ENCODE measurements at places on chromosomes 7 and 10. TPM values are rescaled to one million over a fixed set of nuclear protein-coding genes. Genes with fewer than 3 reads are reported as not detected.

The KCP gene
- total RNA-seq: 0.05 TPM

The CFAP43 gene
- 0.16 TPM for total RNA-seq

The OR2A1 gene
- total RNA-seq: not detected

The WEE2 gene
- total RNA-seq: not detected

The GJD4 gene
- total RNA-seq: 0.08 TPM

The CCNJ gene
- total RNA-seq: 7.5 TPM

The PNLIPRP3 gene
- not detected for total RNA-seq

The MINPP1 gene
- total RNA-seq: 21.0 TPM

The VPS37D gene
- 4.0 TPM for total RNA-seq

The YAE1 gene
- 18.0 TPM for total RNA-seq

The SUN3 gene
- not detected for total RNA-seq

The ZEB1 gene
- 6.2 TPM for total RNA-seq

The NDUFB8 gene
- total RNA-seq: 282 TPM

The SLC4A2 gene
- total RNA-seq: 259 TPM

The ASB15 gene
- total RNA-seq: not detected

The TMEM213 gene
- not detected for total RNA-seq

The PRDX3 gene
- total RNA-seq: 335 TPM

The TMEM196 gene
- total RNA-seq: not detected

The EIF5AL1 gene
- 2.3 TPM for total RNA-seq

The ELFN1 gene
- 0.23 TPM for total RNA-seq

Data from A549 treated with Mapracorat at 1 μM for 4 hours (cell line).